Transverse colon (tissue), 4 donors: ENCODE measurements at places on chromosomes 3 and 15. TPM values are rescaled to one million over a fixed set of nuclear protein-coding genes. Genes with fewer than 3 reads are reported as not detected.

The GPR15 gene
- total RNA-seq = 11.7 TPM

The KCNAB1 gene
- total RNA-seq = 1.6 TPM

The IDH2 gene
- total RNA-seq = 97.9 TPM

DNA sequence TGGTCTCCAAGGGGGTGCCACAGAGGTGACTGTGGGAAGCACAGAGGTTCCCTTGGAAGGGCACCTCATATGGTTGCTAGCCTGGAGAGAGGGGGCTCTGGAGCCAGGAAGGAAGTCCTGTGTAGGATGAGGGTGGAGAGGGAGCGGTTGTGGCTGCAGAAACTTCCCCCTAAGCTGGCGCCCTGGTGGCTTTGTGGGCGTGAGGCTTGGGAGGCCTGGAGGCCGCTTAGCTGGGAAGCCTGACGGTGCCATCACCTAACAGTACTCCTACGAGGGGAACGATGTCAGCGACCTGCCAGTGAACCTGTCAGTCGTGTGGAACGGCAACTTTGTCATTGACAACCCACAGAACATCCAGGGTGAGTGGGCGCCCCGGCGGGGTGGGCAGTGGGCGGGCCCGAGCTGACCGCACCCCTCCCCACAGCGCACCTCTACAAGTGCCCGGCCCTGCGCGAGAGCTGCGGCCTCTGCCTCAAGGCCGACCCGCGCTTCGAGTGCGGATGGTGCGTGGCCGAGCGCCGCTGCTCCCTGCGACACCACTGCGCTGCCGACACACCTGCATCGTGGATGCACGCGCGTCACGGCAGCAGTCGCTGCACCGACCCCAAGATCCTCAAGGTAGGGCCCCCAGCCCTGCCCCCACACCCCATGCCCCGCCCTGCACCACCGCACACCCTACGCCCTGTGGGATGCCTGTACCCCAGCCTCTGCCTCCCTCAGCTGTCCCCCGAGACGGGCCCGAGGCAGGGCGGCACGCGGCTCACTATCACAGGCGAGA lies 31.0 kb downstream of the PLXNA1 start:
- no peak overlapping the region for H3K27ac ChIP-seq
- no peak overlapping the region for H3K4me3 ChIP-seq
- DNase-seq = no peak
- H3K27me3 ChIP-seq = no peaks in the 10 kb centered on the region
- peaks cover 9% of the 10 kb centered on the region for H3K36me3 ChIP-seq

DNA sequence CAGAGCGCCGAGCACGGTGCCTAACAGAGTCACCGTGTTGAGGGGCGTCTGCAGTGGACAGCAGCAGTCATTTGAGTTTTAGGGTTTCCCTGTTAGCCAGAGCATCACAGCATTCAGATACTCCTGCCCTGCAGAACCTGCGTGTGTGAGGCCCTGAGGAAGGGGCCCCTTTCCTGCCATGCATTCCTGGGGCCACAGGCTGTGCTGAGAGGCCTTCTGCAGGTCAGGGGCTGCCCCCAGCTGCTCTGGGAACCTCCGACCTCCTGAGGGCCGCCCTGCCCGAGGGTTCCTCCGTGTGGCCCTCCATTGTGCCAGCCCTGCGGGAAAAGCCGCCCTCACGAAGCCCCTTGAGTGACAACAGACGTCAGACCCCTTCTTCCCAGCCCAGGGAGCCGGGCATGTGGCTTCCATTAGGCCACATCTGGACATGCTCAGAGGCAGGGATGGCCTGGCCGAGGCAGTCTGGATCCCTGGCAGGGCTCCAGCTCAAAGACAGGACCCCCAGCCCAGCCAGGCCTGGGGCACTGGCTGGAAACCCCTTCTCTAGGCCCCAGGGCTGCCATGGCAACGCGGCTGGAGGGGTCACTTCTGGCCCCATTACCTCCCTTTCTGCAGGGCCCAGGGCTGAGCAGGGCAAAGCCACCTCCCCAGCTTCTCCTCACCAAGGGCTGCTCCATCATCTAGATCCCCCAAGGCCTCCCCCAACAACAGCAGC lies 25.3 kb downstream of the FBLN2 start:
- no peaks in the 10 kb centered on the region for H3K36me3 ChIP-seq
- no peak overlapping the region for H3K27ac ChIP-seq
- H3K4me1 ChIP-seq = no peaks in the 10 kb centered on the region
- no peak for DNase-seq
- H3K4me3 ChIP-seq = no peak overlapping the region

DNA sequence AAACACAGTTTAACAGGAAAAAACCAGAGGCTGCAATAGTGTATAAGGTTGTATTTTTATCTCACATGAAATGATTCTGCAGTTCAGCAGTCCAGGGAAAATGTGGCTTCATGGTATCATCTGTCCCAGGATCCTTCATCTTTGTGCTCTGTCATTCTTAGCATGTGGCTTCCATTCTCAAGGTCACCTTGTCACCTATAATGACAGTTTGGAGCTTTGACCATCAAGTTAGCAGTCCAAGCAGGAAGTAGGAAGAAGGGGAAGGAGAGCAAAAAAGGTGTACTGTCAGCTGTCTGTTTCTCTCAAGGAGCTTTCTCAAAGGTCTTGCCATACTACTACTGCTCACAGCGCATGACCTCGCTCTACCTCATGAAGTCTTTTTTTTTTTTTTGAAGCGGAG lies 58.6 kb upstream of the CRTC3 start:
- H3K27ac ChIP-seq = no peak overlapping the region
- no peaks in the 10 kb centered on the region for H3K4me1 ChIP-seq
- H3K36me3 ChIP-seq = peaks cover 78% of the 10 kb centered on the region
